ENCODE measurements at places on chromosomes 6 and 20.

DNA sequence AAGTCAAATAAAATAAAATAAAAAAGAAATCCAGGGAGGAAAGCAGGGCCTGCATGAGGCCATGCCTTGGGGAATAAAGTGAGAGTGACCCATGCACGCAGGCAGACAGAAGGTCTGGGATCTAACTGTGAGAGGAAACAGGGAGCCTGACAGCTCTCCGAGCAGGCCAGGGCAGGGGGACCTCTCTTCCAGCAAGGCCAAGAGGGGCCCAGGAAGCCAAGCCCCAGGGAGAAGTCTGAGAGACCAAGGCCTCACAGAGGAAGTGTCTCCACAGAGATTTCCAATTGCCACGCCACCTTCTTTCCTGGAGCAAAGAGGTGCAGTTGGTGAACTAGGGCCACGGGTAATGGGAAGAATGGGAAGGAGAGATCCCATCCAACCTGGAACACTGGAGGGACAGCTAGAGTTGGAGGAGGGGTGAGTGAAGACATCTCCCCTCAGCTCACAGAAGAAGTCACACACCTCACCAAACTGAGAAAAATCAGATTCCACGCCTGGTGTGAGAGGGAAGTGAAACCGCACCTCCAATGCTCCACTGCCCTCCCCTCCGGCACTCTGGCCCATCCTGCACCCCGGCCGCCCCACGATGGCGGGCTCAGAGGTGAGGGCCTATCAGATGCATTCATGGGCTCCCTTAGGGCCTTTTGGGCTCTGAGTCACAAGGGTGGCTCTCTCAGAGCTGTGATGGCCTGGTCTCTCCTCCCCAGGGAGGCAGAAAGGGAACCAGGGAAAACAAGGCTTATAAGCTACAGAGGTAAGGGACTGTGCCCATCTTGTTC is 25.1 kb upstream of the TAF8 start:
- DNase-seq: no peak

- DNase-seq: no peak
Observed at GRCh38 chr20:8394308-8394945, 262.4 kb downstream of the PLCB1 start.

GRCh38 chr6:69933239-69933638 is 66.9 kb downstream of the COL19A1 start:
- DNase-seq: no peak

DNA sequence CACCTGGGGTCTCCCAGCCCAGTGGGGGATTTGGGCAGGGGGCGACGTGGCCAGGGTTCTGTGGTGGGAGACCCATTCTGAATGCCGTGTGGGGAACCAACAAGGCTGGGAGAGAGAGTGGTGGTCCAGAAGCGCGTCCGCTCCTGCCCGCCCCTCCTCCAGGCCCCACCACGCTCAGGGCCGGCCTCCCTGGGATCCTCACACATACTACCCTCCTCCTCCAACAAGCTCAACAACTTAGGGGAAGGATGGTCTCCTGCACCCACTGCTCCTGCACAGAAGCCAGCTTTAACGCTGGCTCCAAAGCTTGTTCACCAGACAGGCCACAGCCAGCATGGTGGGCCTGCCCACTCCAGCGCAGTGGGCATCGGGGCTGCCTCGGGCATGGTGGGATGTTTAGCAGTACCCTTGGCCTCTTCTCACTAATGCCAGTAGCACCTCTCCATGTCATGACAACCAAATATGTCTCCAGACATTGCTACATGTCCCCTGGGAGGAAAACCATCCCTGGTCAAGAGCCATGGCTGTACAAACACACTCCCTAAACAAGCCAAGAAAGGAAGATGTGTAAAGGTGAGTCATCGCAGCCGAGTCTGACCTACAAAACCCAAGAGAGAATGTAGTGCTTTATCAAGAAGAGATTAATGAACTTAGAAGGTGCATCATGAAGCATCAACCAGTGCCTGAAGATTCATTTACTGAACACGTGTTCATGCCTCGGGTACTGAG is 75.7 kb downstream of the BMP7 start:
- DNase-seq: peak; percentile 32

- no peak for DNase-seq
Observed at GRCh38 chr20:49471397-49471796, 11.1 kb downstream of the KCNB1 start.

- DNase-seq: no peak
Observed at GRCh38 chr6:109197061-109197460, 101.8 kb downstream of the CEP57L1 start.

DNA sequence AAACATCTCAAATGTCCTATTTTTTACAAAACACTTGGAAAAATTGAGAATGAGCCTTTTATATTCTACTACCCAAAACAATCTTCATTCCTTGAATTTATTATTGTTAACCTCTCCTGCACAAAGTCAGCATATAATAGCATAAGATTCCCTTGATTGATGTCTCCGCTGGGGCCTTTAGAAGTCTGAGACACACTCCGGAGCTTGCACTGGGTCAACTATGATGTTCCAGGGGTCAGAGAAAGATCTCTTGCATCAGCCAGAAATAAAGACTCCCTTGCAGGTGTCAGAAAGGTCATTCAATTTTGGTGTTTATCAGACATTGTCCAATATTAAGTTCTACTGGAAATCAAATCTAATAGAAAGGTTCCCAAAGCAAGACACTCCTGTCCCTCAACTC is 29.7 kb upstream of the NHSL1 start:
- DNase-seq: no peak
